ENCODE measurements at places on chromosomes 5 and 9. TPM values are rescaled to one million over a fixed set of nuclear protein-coding genes. Genes with fewer than 3 reads are reported as not detected.

DNA sequence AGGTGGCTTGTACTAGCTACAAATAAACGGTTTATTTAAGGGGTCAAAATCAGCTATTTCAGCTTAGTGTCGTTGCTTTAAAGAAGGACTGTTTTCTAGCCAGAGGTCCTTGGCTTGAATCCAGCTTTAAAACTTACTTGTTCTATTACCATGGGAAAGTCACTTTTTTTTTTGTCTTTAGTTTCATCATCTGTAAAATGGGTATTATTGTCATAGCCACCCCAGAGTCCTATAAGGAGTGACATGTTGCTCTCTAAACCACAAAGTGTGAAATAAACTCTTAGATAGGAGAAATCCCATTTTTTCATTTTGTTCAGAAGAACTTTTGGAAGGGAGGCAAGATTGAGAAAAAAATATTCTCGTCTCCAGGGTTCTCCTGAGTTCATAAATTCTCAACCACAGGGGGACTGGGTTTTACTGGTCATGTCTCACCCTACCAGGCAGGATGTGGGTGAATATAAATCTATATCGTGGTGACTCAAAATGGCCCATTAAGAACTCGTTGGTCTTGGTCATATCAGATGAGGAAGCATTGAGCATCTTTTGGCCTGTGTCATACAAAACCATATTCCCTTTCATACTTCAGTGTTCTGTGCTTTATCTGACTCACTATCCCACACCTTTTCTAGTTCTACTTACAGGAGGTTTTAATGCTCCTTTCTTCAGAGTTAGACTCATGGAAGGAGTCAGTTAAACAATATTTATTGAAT lies 202.7 kb upstream of the NR3C1 start:
- H3K36me3 ChIP-seq, result peaks cover 7% of the 10 kb centered on the region
- H3K27ac ChIP-seq, result peak overlapping the region; percentile 22
- H3K4me3 ChIP-seq, result no peak overlapping the region
- peaks cover 36% of the 10 kb centered on the region for H3K4me1 ChIP-seq

DNA sequence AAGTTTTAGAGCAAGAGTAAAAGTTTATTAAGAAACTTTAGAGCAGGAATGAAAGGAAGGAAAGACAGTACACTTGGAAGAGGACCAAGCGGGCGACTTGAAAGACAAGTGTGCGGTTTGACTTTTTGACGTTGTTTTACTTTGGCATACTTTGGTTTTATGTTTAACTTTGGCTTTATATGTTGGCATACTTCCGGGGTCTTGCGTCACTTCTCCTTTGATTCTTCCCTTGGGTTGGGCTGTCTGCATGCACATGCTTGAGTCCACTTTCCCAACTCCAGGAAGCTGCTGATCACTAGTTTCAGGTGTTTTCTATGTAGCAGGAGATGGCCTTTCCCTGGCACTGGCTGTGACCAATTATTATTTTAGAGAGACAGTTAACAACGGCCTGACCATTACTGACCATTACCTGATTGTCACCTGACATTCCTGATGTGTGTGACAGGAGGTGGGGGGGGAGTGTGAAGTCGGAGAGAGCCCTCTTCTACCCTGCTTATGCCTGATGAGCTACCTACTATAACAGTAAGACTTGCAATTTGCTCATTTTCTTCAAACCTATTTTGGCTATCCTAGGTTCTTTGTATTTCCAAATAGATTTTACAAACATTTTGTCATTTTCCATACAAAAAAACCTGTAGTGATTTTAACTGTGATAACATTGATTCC lies 45.5 kb downstream of the TNFSF8 start:
- H3K27me3 ChIP-seq, result no peaks in the 10 kb centered on the region
- H3K4me3 ChIP-seq, result no peak overlapping the region
- no peak overlapping the region for H3K27ac ChIP-seq
- no peak for DNase-seq

- H3K27ac ChIP-seq, result no peak overlapping the region
- H3K36me3 ChIP-seq, result peaks cover 19% of the 10 kb centered on the region
- no peak overlapping the region for H3K4me3 ChIP-seq
- no peak for DNase-seq
Observed at GRCh38 chr5:36217988-36218387, 23.7 kb downstream of the NADK2 start.

GRCh38 chr5:2619216-2619615 lies 132.3 kb downstream of the IRX2 start:
- H3K4me1 ChIP-seq, result no peaks in the 10 kb centered on the region
- no peaks in the 10 kb centered on the region for H3K36me3 ChIP-seq
- H3K27me3 ChIP-seq, result no peaks in the 10 kb centered on the region
- H3K4me3 ChIP-seq, result no peak overlapping the region
- DNase-seq, result no peak

DNA sequence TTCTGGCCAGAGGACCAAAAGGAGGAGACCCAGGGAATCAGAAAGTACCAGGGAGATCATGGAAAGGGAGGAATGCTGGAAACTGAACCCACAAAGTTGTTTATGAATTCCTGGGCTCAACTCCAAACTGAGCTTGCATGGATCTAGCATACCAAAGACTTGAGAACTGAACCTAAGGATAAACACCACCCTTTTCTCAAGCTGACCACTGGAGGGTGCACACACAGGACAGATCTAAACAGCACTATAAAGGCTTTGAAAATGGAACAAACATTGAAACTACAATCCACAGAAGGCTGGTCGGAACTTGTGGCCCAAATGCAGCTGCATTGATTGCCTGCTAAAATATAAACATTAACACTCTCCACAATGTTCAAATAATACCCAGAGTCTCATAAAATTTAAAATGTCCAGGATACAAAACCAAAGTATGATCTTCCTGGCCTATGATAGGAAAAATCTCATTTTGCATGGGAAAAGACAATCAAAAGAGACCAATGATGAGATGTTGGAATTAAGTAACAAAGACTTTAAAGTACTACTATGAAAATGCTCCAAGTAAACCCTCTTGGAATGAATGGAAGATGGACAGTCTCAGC lies 15.6 kb upstream of the IRF1 start:
- peak; percentile 93 for DNase-seq
- no peaks in the 10 kb centered on the region for H3K27me3 ChIP-seq
- peaks cover 56% of the 10 kb centered on the region for H3K4me1 ChIP-seq
- no peaks in the 10 kb centered on the region for H3K36me3 ChIP-seq
- H3K27ac ChIP-seq, result peak overlapping the region; percentile 94

GRCh38 chr5:36998578-36998977 lies 122.0 kb downstream of the NIPBL start:
- H3K4me1 ChIP-seq, result no peaks in the 10 kb centered on the region
- no peak overlapping the region for H3K27ac ChIP-seq
- H3K27me3 ChIP-seq, result peaks cover 2% of the 10 kb centered on the region
- H3K4me3 ChIP-seq, result no peak overlapping the region
- DNase-seq, result no peak

- no peak for DNase-seq
- H3K4me3 ChIP-seq, result no peak overlapping the region
- peaks cover 2% of the 10 kb centered on the region for H3K27me3 ChIP-seq
- peaks cover 5% of the 10 kb centered on the region for H3K4me1 ChIP-seq
- no peak overlapping the region for H3K27ac ChIP-seq
Observed at GRCh38 chr9:14780251-14780650, 57.7 kb upstream of the CER1 start.

- no peak overlapping the region for H3K27ac ChIP-seq
- H3K36me3 ChIP-seq, result no peaks in the 10 kb centered on the region
- H3K4me3 ChIP-seq, result no peak overlapping the region
- H3K27me3 ChIP-seq, result no peaks in the 10 kb centered on the region
- peaks cover 14% of the 10 kb centered on the region for H3K4me1 ChIP-seq
Observed at GRCh38 chr5:54226215-54226614, 84.2 kb downstream of the ARL15 start.

DNA sequence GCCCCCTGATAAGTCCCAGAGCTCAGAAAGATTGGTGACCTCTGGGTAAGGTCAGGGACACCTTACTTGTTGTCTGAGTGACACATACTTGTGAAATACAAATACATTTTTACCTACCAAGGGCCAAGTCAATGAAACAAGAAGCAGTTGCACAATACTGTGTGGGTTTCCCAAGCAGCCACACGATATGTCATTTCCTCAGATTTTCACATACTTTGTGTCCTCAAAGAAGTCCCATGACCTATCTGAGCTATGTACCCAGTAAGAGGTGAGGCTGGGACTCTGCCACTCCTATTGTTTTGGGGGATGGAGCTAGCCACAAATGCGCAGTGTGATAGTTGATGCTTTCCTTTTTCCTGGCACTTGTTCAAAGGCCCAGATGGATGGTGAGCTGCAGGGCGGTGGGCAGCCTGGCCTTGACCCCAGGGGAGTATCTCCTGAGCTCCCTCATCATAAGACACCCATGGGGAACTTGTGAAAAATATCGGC lies 4.8 kb upstream of the SLC25A51 start:
- H3K4me1 ChIP-seq, result peaks cover 28% of the 10 kb centered on the region
- H3K4me3 ChIP-seq, result no peak overlapping the region
- H3K36me3 ChIP-seq, result peaks cover 5% of the 10 kb centered on the region
- DNase-seq, result peak; percentile 12
- peaks cover 11% of the 10 kb centered on the region for H3K27me3 ChIP-seq
- H3K27ac ChIP-seq, result no peak overlapping the region

DNA sequence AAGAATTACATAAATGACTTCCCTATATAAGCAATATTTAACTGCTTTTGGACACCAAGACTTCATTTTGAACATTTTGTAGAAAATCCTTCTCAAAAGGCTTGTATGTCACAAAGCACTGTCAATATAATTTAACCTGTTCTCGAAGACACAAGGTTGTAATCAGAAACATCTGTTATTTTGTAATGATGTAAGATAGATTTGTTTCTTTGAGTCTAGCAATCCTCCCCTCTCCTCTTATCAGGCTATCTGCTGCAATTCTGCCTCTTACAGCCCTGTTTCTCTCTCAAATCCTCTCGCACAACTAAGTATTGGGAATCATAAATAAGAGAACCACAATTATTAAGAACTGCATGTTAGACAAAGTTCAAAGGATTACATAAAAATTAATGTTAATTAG lies 18.6 kb upstream of the TARS1 start:
- H3K27ac ChIP-seq, result peak overlapping the region; percentile 33
- no peak overlapping the region for H3K4me3 ChIP-seq
- no peak for DNase-seq
- H3K27me3 ChIP-seq, result no peaks in the 10 kb centered on the region
- H3K4me1 ChIP-seq, result peaks cover 81% of the 10 kb centered on the region

DNA sequence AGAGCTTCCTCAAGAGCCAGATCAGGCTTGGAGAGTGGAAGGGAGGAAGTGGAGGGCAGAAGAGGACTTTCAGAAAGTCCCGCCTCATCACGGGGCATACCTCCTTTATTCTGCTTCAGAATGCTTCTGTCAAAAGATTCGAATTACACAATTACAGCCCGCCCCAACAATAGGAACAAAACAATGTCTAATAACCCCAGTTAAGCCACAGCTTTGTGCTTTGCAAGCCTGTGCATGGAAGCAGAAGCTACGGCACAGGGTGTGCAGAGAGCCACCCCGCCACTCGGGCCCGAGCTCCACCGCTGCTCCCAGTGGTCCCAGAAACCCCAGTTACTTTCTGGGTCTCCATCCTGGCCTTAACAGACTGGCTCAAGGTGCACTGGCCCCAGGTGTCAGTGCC lies 23.5 kb downstream of the HNRNPH1 start:
- H3K4me1 ChIP-seq, result peaks cover 9% of the 10 kb centered on the region
- DNase-seq, result no peak
- H3K4me3 ChIP-seq, result no peak overlapping the region
- no peak overlapping the region for H3K27ac ChIP-seq
- peaks cover 23% of the 10 kb centered on the region for H3K36me3 ChIP-seq

The RETREG1 gene
- total RNA-seq, result not detected

The WHRN gene
- 4.1 TPM for total RNA-seq

The GPRIN1 gene
- total RNA-seq, result 5.2 TPM

The IQGAP2 gene
- 0.37 TPM for total RNA-seq

The GLRA1 gene
- total RNA-seq, result not detected

The FBN2 gene
- total RNA-seq, result 272 TPM

The SPRY4 gene
- total RNA-seq, result 27.7 TPM

The DAB2IP gene
- total RNA-seq, result 23.7 TPM

The IL13 gene
- total RNA-seq, result not detected

Data from HFFc6 (cell line).